ENCODE measurements at places on chromosomes 16 and 17.

- peak; percentile 11 for DNase-seq
These were observed 1.7 kb downstream of the MYOCD start for GRCh38 chr17:12667299-12667958.

GRCh38 chr17:40540448-40540847 lies 24.8 kb downstream of the CCR7 start:
- no peak for DNase-seq

- DNase-seq: no peak
These were observed 13.5 kb downstream of the CDIP1 start for GRCh38 chr16:4525069-4525468.

DNA sequence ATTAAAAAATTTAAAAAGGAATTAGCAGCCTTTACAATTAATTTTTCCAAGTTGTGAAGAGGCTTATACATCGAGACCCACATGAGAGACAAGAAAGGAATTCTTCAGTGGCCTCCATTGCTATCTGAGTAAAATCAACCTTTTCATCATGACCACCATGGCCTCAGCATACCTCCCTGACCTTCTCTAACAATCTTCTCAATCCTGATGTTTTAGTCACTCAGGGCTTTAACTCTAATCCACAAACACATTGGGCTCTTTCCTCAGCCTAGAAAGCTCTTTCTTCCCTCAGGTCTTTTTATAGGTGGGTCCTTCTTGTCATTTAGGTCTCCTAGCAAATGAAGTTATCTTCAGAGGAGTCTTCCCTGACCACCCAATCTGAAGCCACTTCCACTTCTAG lies 46.4 kb downstream of the SPOP start:
- no peak for DNase-seq

DNA sequence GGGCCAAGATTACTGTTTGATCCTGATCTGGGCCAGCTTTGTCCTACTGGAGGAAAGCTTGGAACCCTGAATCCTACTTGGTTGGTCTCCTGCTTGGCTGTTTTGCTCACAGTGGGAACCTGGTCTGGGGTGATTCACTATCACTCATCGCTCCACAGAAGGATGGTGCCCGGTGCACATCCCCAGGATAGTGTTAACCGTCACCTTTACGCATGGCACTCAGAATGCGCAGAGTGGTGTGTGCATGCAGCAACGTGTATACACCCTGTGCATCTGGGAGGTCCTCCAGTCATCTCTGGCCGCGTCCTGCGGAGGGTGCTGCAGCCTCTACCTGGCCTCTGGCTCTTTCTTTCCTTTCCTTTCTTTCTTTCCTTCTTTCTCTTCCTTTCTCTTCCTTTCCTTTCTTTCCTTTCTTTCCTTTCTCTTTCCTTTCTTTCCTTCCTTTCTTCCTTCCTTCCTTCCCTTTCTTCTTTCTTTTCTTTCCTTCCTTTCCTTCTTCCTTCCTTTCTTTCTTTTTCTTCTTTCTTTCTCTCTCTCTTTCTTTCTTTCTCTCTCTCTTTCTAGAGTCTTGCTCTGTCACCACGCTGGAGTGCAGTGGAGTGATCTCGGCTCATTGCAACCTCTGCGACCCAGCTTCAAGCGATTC lies 13.1 kb downstream of the SOCS3 start:
- no peak for DNase-seq

DNA sequence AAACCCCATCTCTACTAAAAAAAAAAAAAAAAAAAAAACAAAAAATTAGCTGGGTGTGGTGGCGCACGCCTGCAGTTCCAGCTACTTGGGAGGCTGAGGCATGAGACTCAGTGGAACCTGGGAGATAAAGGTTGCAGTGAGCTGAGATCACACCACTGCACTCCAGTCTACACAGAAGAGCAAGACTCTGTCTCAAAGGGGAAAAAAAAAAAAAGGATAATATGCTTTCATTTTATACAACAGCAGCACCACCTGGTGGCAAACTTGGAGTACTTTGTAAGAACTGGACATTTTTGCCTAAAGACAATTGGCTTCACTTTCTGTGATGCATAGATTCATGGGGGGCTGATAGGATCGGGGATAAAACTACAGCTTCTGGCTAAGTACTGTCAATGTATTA lies 8.5 kb downstream of the CHTF8 start:
- DNase-seq: peak; percentile 71

GRCh38 chr16:88804552-88805339 lies 1.2 kb downstream of the CDT1 start:
- peak; percentile 59 for DNase-seq

DNA sequence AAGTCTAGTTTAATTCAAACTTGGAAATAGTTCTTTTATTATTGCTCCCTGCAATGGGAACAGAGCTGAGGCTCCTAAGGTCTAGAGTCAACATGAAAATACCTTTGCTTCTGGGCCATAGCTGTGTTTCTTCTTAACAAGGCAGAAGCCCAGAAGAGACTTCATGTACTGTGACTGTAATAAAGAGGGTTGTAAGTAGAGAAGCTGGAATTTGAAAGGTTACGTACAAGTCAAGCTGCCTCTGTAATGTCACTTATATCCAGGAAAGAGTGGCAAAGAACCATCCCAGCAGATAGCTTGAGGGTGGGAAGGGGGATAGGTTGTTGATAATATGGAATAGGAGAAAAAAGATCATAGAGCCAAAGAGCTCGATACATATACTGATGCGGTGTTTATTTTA lies 248.6 kb downstream of the WWOX start:
- DNase-seq: no peak

DNA sequence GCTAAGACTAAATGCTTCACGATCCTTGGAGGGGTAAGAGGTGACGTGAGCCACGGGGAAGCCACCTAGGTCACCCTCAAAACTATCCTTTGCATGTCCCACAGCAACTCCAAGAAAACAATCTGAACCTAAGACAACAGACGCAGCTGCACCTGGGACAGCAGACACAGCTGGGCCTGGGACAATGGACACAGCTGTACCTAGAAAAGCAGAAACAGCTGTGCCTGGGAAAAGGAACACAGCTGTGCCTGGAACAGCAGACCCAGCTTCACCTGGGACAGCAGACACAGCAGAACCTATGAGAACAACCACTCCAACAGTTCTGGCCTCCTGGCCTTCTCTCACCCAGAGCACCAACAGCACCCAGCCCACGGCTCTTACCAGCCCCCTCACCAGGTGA lies 11.7 kb upstream of the CD300LD start:
- DNase-seq: no peak

- DNase-seq: peak; percentile 56
These were observed 36.8 kb downstream of the CHD9 start for GRCh38 chr16:53091466-53092211.

GRCh38 chr17:30476726-30477082 lies 504 bp upstream of the GOSR1 start:
- DNase-seq: no peak

DNA sequence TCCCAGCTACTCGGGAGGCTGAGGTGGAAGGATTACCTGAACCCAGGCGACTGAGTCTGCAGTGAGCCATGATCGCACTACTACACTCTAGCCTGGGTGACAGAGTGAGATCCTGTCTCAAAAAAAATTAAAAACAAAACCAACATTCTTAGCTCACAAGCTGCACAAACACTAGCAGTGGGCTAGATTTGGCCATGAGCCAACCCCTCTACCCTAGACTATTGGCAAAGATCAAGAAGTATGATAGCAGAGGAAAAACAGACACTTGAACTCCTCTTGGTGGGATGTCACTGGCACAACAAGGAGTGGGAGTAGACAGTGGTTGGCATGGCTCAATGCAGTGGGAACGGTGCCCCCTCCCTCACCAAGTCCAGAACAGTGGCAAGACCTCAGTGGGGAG lies 19.6 kb upstream of the RIPOR1 start:
- no peak for DNase-seq

GRCh38 chr17:55266051-55266957 lies 1.5 kb downstream of the HLF start:
- no peak for DNase-seq

GRCh38 chr16:7637446-7637845 lies 304.8 kb downstream of the RBFOX1 start:
- DNase-seq: no peak

DNA sequence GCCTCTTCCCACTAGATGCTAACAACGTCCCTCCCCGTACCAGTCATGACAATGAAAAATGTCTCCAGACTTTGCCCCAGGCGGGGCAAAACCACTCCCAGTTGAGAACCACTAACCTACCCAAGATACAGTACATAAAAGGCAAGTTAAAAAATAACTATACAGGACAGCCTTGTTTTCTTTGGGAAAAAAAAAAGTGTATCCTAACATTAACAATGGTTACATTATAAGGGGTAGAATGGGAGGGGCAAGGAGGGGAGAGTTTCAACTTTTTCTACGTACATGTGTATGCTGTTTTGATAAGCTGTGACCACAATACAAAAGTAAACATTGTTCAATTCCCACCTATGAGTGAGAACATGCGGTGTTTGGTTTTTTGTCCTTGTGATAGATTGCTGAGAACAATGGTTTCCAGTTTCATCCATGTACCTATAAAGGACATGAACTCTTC lies 94.9 kb downstream of the TOX3 start:
- no peak for DNase-seq

DNA sequence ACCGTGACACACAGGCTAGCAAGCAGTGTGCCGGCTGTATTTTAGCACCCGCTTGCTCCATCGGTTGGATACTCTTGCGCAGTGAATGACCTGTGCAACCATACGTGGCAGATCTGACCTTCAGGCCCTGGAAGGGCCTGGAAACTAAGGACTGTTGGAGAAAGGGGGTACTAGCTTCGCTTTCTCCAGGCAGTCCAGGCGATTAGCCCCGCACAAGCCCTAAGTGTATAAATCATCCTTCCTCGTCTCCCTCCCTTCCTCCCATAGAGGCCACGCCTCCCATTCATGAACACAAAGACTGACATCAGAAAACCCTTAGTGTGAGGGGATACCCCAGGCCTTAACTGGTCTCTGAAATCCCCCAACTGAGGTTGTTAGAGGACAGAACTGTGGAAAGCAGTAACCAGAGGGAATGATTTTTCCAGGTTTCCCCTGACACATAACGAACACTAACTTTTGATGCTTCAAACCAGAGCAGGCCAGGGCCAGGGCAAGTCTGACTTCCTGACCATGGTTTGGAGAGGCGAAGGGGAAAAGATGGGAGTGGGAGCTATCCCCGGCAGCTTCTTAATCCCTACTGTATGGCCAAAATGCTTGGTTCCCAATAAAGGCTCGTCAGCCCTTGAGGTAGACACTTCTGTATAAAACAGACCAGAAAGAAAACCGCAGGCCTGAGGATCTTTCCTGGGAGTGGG lies 1.4 kb upstream of the DYNLL2 start:
- DNase-seq: no peak

DNA sequence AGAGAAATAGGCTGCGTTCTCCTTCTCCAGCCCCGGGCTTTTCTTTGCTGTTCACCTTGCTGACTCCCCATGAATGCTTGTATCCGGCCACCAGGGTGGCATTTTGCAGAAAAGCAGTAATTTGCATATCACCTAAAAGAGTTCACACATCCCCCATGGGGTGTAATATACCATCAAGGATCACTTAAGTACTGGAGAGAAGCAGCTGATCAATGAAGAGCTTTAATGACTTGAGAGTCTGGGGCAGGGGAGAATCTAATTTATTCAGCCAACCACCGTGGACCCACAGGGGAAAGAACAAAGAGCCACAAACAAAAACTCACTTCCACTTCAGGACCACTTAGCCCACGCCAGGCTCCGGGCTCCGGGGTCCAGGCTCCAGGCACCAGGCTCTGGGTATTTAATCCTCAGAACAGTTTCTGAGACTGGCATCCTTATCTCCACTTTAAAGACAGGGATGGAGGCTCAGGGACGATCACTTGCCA lies 33.9 kb upstream of the SEC14L1 start:
- peak; percentile 70 for DNase-seq

- no peak for DNase-seq
These were observed 169.5 kb downstream of the C16orf78 start for GRCh38 chr16:49542946-49543630.

GRCh38 chr16:56716761-56717160 lies 13.2 kb upstream of the NUP93 start:
- no peak for DNase-seq

- DNase-seq: no peak
These were observed 38.1 kb upstream of the SSTR5 start for GRCh38 chr16:1034230-1035065.

DNA sequence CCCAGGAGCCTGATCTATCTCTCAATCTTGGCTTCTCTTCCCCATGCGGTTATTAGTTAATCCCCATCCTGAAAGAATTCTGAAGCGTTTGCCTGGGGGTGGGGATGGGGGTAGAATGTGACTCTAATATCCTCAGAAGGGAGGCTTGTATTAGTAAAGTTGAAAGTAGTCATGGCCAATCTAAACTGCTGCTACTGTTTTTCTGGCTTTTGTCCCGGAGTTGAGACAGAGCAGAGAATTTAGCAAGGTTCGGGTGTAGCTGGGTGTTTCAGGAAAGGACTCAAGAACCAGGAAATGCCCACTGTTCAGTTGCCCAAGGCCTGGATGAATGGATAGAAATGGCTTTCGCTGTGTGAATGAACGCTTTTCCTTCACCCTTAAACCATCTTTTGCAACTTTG lies 17.6 kb upstream of the ITGAM start:
- no peak for DNase-seq

- DNase-seq: no peak
These were observed 280.6 kb upstream of the SALL1 start for GRCh38 chr16:51431517-51432241.

- no peak for DNase-seq
These were observed 26.9 kb upstream of the TENT4B start for GRCh38 chr16:50126183-50126582.

GRCh38 chr17:50067996-50068395 lies 12.1 kb downstream of the ITGA3 start:
- no peak for DNase-seq

GRCh38 chr17:48455791-48456190 lies 25.8 kb upstream of the SKAP1 start:
- DNase-seq: no peak

- no peak for DNase-seq
These were observed 179.4 kb upstream of the SDK2 start for GRCh38 chr17:73823684-73824083.

DNA sequence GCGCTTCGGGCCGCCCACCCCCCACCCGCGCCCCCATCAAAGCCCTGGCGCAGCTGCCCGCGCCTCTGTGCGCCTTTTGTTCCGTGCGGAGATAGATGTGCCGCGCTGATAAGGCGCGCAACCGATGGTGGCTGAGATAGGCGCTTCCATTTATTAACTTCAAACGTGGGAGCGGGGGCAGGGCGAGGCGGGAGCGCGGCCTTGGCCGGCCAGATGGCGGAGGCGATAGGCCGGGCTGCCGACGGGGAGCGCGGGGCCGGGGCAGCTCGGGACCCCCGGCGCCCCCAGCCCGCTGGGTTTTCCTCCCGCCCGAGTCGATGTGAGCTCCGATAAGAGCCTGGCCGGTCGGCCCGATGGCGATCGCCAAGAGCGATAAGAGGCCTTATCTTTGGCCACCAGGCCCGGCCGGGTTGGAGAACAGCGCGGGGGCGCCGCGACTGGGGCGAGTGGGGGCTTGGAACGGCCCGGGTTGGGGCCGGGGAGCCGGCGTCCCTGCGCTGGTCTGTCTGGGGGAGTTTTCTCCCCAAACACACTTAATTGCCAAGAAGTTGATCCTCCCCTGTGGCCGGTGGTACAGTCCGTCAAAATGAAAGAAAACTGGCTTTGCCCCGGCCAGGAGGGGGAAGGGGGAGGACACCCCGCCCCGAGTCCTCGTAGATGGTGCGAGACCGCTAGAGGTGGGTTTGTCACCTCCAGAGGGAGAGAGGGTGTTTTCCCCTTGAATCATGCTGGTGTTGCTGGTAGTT lies 2.7 kb downstream of the ZFPM1 start:
- DNase-seq: peak; percentile 63
